ENCODE measurements at places on chromosomes 7 and 10.

GRCh38 chr7:98913612-98914011, 35.3 kb downstream of the TRRAP start:
- no peak for DNase-seq

- no peak for DNase-seq
These were observed 234.7 kb downstream of the MALRD1 start for GRCh38 chr10:19283285-19283684.

- DNase-seq = no peak
These were observed 4.0 kb downstream of the PDGFA start for GRCh38 chr7:515628-516027.

GRCh38 chr7:20918156-20918555, 131.5 kb upstream of the SP8 start:
- DNase-seq = no peak

GRCh38 chr10:93386631-93387369, 95.3 kb downstream of the MYOF start:
- DNase-seq = peak; percentile 17

DNA sequence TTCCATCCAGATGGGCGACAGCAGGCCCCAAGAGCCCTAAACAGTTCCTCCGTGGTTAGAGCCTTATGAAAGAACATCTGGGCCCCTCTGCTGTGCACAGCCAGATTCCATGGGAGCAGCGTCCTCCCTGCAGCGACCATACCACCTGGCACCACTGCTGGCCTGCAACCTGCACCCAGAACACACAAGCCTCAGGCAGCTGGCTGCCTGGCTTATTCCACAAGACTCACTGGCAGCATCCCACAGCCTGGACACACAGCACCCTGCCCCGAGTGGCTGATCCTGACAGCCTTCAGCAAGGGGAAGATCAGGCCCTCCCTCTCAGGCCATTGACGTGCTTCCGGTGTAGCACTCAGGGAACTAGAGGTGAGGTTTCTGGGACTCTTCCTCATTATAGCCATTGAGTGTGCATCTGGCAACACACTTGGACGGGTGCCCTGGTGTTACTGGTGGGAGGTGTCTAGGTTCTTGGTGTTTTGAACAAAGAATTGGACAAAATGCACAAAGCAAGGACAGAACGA, 33.7 kb upstream of the ERCC6 start:
- no peak for DNase-seq

DNA sequence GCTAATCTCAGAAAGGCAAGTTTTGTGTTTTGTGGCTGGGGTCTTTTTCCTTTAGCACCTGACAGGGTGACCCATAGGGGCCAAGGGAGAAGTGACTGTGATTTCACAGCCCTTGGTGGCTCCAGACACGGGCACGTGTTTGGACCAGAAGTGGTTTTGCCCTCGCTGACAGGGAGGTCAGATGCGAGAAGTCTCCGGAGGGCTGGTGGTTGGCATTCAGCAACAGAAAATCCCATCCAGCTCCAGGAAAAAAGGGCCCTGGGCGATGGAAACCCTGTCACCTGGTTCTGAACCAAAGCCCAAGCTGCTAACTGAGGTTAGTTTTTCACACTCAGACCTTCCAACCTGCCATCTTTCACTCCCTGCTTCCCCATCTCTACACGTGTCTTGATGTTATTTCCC, 272.9 kb downstream of the TRIL start:
- no peak for DNase-seq

DNA sequence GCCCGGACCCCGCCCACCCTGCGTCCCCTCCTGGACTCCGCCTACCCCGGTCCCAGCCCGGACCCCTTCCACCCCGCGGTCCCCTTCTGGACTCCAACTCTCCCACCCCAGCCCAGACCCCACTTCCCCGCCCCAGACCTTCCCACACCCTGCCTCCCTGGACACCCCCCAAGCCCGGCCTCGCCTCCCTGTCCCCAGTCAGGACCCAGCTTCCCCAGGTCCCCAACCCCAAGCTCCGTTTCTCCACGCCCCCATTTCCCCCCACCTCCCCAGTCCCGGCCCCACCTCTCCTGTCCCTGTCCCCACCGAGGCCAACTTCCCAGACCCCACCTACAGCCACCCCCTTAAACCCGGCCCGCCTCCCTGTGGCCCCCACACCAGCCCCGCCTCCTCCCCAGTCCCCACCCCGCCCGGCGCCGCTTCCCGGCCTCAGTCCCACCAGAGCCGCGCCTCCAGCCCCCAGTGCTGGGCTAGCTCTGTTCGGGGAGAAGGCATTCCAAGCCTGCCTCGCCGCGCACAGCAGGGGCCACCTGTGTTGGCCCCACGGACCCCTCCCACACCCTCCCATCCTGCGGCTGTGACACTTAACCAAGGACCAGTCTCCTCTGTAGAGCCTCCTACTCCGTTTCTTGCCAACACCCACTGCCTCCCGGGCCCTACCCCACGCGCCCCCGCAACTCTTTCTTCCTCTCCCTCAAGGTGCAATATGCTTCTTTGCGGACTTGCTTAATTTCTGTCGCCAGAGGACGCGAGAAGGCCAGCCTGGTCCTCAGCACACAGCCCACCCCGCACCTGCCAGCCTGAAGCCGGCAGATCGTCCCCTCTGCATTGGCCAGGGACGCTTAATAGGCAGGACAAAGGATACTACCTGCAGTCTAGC, 736 bp upstream of the ITIH5 start:
- DNase-seq = no peak

DNA sequence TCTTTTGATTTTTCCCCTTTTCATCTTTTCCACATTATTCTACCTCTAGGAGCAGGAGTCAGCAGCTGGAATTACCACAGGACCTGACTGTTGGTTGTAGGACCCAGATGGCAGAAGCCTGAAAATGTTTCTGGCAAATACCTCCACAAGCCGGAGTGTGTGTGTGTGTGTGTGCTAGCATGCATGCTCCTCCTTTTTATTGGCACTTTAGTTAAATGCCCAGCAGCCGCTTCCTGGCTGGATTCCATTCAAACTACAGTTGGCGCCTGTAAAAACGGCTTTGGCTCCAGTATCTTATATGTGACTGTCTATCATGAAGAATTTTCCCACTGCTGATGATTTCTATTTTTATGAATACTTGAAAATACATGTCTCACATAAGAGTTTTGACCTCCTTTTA, 319.7 kb upstream of the SP4 start:
- DNase-seq = no peak

DNA sequence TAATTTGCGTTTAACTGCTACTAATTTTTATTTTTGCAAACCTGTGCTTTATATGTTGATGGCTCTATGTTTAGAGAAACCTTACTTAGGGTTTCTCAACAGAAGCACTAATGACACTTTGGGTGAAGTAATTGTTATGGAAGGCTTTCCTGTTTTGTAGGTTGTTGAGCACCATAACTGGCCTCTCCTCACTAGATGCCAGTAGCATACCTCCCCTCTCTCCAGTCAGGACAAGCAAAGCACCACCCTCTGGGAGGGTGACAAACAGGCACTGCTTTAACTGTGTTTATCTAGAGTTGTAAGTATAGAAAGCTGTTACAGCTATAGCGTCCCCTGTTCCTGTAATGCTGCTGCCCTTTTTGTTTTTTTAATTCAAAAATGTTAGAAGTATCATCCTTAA, 60.9 kb downstream of the WAC start:
- no peak for DNase-seq

DNA sequence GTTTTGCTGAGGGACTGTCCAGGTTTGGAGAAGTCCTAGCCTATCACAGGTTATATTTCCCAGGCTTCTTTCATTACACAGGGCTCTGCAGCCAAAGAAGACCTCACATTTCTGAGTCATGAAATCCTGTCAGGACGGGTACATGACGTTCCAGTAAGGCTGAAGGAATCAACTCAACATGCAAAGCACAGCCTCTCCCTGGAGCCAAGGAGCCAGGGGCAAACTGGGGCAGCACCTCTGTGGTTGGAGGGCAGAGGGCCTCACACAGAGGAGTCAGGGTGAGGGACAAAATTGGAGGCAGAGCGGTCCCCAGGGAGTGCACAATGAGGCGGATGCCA, 116.3 kb upstream of the GDF10 start:
- no peak for DNase-seq

DNA sequence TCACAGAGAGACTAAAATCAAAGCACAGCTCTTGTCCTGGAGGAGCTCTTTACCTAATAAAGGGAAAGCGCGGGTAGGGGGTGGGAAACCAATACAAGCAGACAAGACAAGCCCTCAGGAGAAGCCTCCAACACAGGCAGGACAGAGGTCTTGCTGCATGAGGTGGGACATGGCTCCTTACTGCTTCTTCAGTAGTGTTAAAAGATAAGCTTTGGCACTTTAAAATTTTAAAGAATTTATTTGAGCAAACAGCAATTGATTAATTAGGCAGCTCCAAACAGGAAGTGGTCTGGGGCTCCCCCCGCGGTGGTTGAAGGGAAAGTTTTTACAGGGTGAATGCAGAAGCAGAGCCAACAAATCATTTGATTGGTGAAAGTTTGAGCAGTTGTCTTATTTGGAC, 50.3 kb upstream of the MACC1 start:
- peak; percentile 4 for DNase-seq

DNA sequence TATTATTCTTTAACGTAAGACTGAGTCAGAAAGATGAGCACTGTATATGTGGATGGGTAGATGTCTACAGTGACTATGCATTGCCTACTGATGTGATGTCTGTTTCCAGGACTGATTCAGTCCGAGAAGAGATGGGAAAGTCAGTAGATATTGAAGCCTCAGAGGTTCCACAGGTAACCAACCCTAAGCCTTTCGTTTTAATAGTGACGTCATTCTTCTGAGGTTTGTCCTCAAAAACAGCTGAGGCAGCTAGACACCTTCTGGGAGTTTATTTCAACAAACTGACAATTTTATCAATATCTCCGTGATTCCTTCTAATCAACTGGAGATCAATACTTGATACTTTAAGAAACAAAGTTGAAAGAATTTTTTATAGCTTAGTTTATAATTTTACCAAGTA, 171.6 kb downstream of the LHFPL3 start:
- DNase-seq = no peak

DNA sequence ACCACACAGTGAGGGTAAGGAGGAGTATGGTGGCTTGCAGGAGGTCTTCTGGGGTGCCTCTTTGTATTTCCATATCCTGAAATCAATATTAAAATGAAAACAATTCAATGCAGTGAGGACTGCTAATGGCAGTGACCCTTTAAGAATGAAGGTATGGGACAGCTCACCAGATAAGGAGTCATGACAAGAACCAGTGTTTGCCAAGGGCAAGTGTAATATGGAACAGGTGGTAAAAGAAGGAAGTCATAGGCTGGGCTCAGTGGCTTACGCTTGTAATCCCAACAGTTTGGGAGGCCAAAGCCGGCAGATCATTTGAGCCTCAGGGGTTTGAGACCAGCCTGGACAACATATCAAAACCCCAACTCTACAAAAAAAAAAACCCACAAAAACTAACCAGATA, 20.0 kb upstream of the LIPA start:
- no peak for DNase-seq

GRCh38 chr10:97852277-97852676, 2.6 kb downstream of the GOLGA7B start:
- no peak for DNase-seq

- DNase-seq = no peak
These were observed 28.3 kb downstream of the NRP1 start for GRCh38 chr10:33306126-33306525.

DNA sequence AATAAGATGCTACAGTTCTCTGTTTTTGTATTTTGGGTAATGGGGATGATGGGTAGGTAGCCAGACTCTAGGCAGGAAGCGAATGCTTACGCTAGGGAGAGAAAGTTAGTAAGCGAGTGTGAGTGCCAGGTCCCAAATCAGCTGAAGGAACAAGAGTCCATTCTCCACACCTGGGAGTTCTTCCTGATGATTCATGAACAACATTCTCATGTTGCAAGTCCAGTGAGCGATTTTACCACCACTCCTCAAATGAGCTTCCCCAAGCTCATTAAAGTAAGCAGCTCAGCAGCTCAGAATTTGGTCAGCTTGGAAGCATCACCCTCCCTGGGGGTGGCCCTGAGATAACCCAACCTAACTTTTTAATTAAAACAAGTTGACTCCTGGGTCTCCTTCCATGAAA, 27.3 kb downstream of the SH3PXD2A start:
- DNase-seq = no peak

DNA sequence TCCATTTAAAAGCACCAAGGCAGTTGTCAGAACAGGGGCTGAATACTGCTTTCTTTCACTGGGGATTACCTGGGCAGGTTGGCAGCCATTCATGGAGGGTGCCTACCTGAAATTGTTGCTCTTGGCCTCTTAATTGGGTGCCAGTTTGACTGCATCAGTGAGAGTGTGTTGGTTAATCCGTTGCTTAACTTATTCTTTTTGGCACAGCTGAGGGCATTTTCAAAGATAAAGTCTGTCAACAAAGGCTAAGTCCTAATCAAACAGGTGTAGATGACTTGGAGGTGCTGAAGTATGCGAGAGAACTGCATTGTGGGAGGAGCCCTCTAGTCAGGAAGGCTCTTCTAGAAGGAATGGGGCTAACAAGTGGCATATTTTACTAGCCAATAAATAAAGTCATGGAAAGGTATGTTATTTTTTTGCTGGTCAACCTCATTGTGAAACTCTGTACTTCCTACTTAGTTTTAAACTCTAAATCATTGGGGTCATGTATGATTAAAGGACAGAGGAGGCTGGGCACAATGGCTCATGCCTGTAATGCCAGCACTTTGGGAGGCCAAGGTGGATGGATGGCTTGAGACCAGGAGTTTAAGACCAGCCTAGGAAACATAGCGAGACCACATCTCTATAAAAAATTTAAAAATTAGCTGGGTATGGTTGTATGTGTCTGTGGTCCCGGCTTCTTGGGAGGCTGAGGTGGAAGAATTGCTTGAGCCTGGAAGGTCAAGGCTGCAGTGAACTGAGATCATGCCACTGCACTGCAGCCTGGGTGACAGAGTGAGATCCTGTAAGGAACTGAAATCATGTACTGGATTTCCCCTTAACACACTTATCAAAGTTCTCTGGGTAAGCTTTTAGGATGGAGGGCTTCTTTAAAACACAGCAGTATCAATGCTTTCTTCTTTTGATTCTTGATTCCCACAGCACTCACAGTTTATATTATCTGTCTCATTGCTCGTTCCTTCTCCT, 134.1 kb downstream of the LRMDA start:
- DNase-seq = no peak

- no peak for DNase-seq
These were observed 61.7 kb upstream of the RAB11FIP2 start for GRCh38 chr10:118108194-118109026.

- no peak for DNase-seq
These were observed 1.8 kb downstream of the OIT3 start for GRCh38 chr10:72895236-72895850.

- DNase-seq = no peak
These were observed 29.1 kb downstream of the TNRC18 start for GRCh38 chr7:5394264-5395105.

GRCh38 chr7:80247144-80247543, 112.5 kb downstream of the GNAI1 start:
- DNase-seq = no peak

- DNase-seq = no peak
These were observed 19.2 kb upstream of the GRB10 start for GRCh38 chr7:50801907-50802306.

- no peak for DNase-seq
These were observed 43.4 kb upstream of the GHITM start for GRCh38 chr10:84095811-84096497.

DNA sequence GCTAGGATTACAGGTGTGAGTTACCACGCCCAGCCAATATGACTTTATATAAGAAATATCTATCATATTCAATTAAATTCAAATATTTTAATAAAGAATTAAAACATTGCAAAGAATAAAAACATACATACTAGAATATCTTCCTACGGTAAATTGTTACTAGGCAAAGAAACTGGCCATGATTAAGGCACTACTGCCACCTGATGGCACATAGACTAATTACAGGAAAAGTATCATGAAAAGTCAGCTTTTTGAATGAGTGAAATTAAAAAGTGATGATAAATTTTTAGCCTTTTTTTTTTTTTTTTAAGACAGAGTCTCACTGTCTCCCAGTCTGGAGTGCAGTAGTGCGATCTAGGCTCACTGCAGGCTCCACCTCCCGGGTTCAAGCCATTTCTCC, 30.9 kb downstream of the MRPS33 start:
- DNase-seq = no peak
